ENCODE measurements at places on chromosomes 12 and 14. TPM values are rescaled to one million over a fixed set of nuclear protein-coding genes. Genes with fewer than 3 reads are reported as not detected.

The KRT78 gene
- total RNA-seq = not detected

The KANSL2 gene
- 27.0 TPM for total RNA-seq

The B3GNT4 gene
- total RNA-seq = not detected

DNA sequence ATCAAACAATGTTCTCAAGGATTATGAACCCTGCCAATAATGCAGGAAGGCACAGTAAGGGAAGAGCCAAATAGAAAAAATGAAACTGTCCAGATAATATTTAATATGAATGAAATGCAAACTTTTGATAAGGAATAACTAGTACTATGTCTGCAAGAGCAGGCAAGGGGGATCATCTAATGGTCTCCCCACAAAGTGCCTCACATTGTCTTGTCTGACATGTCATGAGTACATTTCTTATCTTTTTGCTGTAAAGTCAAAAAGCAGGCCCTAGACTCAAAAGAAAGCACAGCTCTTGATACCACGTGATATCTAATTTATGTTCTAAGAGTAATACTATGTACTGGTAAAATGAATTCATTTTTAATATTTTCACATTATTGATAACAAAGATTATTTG is 43.9 kb upstream of the GTF2A1 start:
- DNase-seq = no peak

DNA sequence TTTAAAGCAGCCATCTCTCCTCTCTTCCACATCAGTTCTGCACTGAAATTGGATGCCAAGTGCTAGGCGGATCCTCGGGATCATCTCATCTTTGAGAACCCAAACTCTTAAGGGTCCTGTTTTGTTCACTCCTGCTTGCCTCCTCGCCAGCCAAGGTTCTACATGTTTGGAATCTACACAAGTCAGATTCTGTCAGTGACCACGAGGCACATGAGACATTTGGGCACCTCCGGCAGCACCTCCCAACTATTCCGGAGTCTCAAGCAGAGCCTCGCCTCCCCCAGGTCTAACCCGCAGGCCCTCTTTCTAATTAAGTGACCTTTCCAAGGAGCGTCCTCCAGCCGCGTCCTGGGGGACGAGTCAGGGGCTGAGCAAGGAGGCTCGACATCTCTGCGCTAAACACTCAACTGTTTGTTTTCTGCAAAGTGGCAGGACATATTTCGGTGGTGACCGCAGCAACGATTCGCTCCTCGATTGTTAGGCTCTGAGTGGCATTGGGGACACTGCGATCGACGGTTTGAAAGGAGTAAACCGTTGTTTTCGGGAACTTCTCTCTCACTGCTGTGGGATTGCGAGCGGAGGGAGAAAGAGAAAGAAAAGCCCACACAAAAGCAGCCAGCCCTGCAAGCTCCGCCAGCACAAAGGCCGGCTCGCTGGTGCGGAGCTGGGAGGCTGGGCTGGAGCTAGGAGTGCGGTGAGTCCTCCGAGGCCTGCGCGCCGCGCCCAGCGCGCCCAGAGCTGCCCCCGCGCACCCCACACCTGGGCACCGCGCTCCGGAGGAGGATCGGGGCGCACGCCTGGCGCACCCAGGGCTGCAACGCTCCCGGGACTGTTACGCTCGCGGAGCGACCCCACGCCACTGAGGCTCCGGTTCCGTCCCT is 640 bp downstream of the ARMH4 start:
- no peak for DNase-seq

DNA sequence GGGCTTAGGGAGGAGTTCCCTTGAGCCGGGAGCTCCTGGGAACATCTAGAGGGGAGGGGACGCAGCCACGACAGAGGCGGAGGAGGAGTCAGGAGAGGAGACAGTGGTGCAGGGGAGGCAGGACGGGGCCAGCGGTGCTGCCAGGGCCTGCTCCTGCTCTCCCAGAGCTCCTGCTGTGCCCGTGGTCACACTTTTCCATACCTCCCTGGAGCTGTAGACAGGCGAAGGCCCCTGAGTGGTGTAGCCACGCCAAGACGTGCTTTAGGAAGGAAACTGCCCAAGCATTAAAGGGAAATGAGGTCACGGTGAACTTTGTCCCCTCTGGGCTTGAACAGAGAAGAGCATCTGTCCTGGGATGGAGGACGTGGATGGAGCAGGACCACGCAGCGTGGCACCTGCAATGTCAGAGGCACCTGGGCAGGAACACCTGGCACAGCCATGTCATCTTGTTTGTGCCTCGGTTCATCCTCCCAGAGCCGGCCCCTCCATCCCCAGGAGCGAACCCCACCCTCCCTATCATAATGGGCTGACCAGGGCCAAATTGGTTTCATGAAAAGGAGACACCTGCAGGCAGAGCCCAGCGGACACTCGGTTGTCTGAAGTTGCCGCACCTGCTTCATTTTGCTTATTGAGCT is 239.5 kb upstream of the SFSWAP start:
- DNase-seq = no peak

Measured in sciatic nerve (tissue), 2 donors.